Astrocyte (in vitro differentiated cells and primary cell): ENCODE measurements at places on chromosomes 6 and 20. TPM values are rescaled to one million over a fixed set of nuclear protein-coding genes. Genes with fewer than 3 reads are reported as not detected.

Gene RAET1G
- not detected in 2 replicates for total RNA-seq

Gene SUPT3H
- 11.7 and 12.4 TPM in 2 replicates for total RNA-seq

Gene BTN1A1
- not detected in 2 replicates for total RNA-seq

GRCh38 chr6:35445691-35446090, 6.4 kb upstream of the FANCE start:
- H3K4me1 ChIP-seq: no peaks in the 10 kb centered on the region
- no peaks in the 10 kb centered on the region for H3K36me3 ChIP-seq
- H3K27me3 ChIP-seq: no peaks in the 10 kb centered on the region
- H3K27ac ChIP-seq: no peak overlapping the region

DNA sequence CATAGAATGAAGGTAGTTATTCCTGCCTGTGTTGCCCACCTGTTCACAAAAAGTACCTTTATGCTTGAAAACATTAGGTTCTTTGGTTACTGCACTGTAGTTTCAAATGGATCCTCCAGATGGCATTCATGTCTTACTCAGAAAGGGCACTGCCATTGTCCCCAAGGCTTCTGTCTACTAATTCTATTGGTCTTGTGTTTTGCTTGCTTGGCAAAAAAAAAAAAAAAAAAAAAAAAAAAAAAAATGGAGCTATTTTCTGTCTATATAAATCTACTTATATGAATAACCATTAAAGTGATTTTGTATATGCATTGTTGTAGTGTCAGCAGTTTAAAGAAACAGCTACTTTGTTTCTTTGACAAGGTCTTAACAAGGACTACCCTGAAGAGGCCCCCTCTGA, 12.7 kb upstream of the EFHC1 start:
- H3K27me3 ChIP-seq: no peaks in the 10 kb centered on the region
- no peaks in the 10 kb centered on the region for H3K36me3 ChIP-seq
- no peaks in the 10 kb centered on the region for H3K4me1 ChIP-seq
- no peak overlapping the region for H3K4me3 ChIP-seq
- no peak overlapping the region for H3K27ac ChIP-seq

DNA sequence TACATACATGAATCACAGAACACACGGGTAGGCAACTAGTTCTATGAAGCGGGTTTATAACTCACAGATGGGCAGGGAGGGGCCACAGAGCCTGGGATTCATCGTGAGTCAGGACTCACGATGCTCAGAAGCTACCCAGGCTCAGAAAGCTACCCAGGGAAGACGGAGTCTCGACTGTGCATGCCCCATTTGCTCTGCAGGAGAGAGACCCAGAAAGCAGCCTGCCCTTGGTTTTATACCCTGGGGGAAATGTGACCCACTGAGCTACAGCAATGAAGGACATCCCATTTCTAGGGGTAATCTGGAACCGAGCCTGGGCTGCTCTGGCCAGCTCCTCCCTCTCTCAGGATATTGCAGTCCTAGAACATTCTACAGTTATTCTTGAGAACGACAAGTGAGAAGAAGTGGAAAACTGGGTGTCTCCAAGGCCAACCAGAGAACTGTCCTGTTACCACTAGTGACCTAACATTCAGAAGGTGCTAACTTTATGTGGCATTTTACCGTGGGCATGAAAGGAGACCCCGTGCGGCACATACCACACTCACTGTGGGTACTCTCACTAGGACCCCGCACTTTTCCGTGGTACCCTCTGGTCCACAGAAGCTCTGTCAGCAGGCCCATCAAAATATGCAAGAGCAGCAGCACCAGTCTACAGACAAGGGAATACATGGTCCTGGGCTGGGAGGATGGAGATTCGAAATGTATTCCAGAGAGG, 201.9 kb upstream of the PMEPA1 start:
- H3K27me3 ChIP-seq: peaks cover 10% of the 10 kb centered on the region
- no peak for DNase-seq
- H3K27ac ChIP-seq: no peak overlapping the region
- no peaks in the 10 kb centered on the region for H3K36me3 ChIP-seq

- DNase-seq: peak; percentile 78
- no peaks in the 10 kb centered on the region for H3K27me3 ChIP-seq
- peaks cover 11% of the 10 kb centered on the region for H3K4me1 ChIP-seq
- H3K27ac ChIP-seq: peak overlapping the region; percentile 55
Observed at GRCh38 chr6:113875470-113875869, 18.3 kb downstream of the MARCKS start.
